ENCODE measurements at places on chromosomes 5 and 9. TPM values are rescaled to one million over a fixed set of nuclear protein-coding genes. Genes with fewer than 3 reads are reported as not detected.

IL5 gene
- 7.7 TPM for total RNA-seq

SUSD3 gene
- total RNA-seq: 58.8 TPM

ADAMTS2 gene
- total RNA-seq: not detected

CCDC183 gene
- 0.55 TPM for total RNA-seq

DNAJC18 gene
- total RNA-seq: 9.3 TPM

PLAC8L1 gene
- total RNA-seq: not detected

GGTA1 gene
- not detected for total RNA-seq

DND1 gene
- total RNA-seq: 2.8 TPM

ACOT12 gene
- total RNA-seq: not detected

DNAJB5 gene
- total RNA-seq: 4.8 TPM

PCDHA1 gene
- not detected for total RNA-seq

LTC4S gene
- total RNA-seq: 3.1 TPM

TJP2 gene
- 31.9 TPM for total RNA-seq

PCDHGA10 gene
- 0.34 TPM for total RNA-seq

FOXD4L3 gene
- total RNA-seq: 0.16 TPM

CARD19 gene
- 49.1 TPM for total RNA-seq

UNC13B gene
- total RNA-seq: 0.84 TPM

SUSD1 gene
- 27.7 TPM for total RNA-seq

LRRTM2 gene
- total RNA-seq: 0.02 TPM

CSF2 gene
- total RNA-seq: 54.1 TPM

SLC46A2 gene
- not detected for total RNA-seq

KIF24 gene
- total RNA-seq: 7.8 TPM

SPATA31A3 gene
- total RNA-seq: not detected

SLC9A3 gene
- total RNA-seq: 1.6 TPM

SPATA31D4 gene
- total RNA-seq: not detected

LRRC19 gene
- not detected for total RNA-seq

ZFP2 gene
- total RNA-seq: 0.18 TPM

NR6A1 gene
- 0.25 TPM for total RNA-seq

SPATA31E1 gene
- not detected for total RNA-seq

FGFR4 gene
- total RNA-seq: 1.5 TPM

FREM1 gene
- total RNA-seq: not detected

GAS1 gene
- 0.30 TPM for total RNA-seq

OGN gene
- not detected for total RNA-seq

ITGA1 gene
- total RNA-seq: 4.6 TPM

S1PR3 gene
- 0.82 TPM for total RNA-seq

LVRN gene
- total RNA-seq: 0.05 TPM

PRELID1 gene
- total RNA-seq: 189 TPM

CAMK2A gene
- not detected for total RNA-seq

RAD50 gene
- total RNA-seq: 32.3 TPM

RAD23B gene
- total RNA-seq: 99.9 TPM

NME5 gene
- total RNA-seq: not detected

NR5A1 gene
- not detected for total RNA-seq

PTAR1 gene
- total RNA-seq: 65.7 TPM

TXN gene
- total RNA-seq: 305 TPM

NEUROG1 gene
- total RNA-seq: not detected

CEL gene
- total RNA-seq: 2.5 TPM
